Left cardiac atrium (tissue), 4 donors: ENCODE measurements at places on chromosomes 12 and 14. TPM values are rescaled to one million over a fixed set of nuclear protein-coding genes. Genes with fewer than 3 reads are reported as not detected.

The RARG gene
- 13.5 TPM for total RNA-seq

The NR2C1 gene
- 30.4 TPM for total RNA-seq

The LALBA gene
- total RNA-seq = not detected

The BMP4 gene
- total RNA-seq = 12.5 TPM

The FBXO34 gene
- 23.8 TPM for total RNA-seq

The FAM90A1 gene
- 0.62 TPM for total RNA-seq

The ANKRD33 gene
- total RNA-seq = not detected

The SSTR1 gene
- total RNA-seq = 1.0 TPM

The RPL10L gene
- total RNA-seq = not detected

The REP15 gene
- 3.5 TPM for total RNA-seq

The PZP gene
- total RNA-seq = 0.42 TPM

The MGAT4C gene
- total RNA-seq = 4.9 TPM

The KCNH3 gene
- total RNA-seq = 0.44 TPM

The MSRB3 gene
- total RNA-seq = 146 TPM

The RNASE2 gene
- total RNA-seq = 1.6 TPM

The KIF26A gene
- total RNA-seq = 8.1 TPM

The TAS2R43 gene
- not detected for total RNA-seq

The SCFD1 gene
- total RNA-seq = 42.4 TPM

The TCTN2 gene
- total RNA-seq = 4.8 TPM

The B4GALNT3 gene
- 22.1 TPM for total RNA-seq

The ABCC9 gene
- 46.7 TPM for total RNA-seq

DNA sequence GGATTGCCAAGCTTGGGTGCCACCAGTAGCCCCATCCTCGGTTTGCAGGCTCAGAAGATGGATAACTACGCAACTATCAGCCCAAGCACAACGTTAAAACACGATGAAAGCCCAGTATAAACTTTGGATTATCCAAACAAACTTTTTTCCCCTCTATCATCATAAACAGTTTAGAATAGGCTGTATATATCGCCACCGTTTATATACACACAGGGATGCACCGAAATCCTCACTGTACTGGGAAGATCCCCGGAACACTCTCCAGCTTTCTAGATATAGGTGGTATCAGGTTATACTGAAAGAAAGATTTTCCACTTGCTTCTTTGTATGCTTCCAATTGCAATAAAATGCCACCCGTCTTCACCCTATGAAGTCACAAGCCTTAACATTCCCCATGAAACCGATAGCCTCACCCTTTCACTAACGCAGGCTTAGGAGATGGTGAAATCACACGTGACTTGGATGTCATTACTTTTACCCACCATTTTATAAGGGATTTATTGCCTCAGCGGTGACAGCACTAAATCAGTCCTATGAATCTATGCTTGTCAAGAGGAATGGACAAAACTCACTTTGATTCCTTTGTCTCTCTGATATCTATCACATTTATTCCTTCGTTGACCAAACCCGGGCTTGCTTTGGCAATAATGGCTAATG lies 207.6 kb upstream of the FOXN3 start:
- no peak for DNase-seq

DNA sequence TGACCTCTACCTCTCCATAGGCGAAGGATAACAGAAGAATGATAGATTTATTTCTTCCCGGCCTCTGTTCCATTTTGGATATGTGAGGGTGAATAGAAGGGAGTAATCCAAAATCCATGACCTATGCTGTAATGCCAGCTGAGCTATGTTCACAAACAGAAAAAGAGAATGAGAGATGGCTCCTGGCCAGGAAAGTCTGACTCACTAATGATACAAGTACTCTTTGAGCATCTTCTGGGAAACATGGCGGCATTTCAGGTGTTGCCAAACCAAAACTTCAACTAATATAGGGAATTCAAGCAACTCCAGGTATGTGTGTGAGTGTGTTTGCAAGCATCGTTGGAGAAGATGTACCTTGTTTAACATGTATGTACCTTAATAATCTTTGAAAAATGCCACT lies 55.1 kb downstream of the MED13L start:
- DNase-seq = peak; percentile 79

DNA sequence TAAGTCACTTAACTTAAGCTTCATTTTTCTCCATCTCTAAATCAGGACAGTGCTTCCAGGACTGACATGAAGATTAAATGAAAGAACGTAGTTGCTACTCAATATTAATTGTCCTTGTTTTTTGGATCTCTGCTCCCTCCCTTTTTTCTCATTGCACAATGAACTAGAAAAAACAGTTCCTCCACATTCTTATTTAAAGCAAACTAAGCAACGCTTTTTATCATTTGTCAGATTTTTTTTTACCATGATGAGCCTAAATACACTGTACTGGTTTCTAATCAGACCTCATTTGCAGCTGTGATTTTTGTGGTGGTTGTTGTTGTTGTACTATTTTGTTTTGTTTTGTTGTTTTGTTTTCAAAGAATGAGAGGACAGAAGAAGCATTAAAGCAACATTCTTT lies 23.2 kb upstream of the PARP11 start:
- DNase-seq = no peak

DNA sequence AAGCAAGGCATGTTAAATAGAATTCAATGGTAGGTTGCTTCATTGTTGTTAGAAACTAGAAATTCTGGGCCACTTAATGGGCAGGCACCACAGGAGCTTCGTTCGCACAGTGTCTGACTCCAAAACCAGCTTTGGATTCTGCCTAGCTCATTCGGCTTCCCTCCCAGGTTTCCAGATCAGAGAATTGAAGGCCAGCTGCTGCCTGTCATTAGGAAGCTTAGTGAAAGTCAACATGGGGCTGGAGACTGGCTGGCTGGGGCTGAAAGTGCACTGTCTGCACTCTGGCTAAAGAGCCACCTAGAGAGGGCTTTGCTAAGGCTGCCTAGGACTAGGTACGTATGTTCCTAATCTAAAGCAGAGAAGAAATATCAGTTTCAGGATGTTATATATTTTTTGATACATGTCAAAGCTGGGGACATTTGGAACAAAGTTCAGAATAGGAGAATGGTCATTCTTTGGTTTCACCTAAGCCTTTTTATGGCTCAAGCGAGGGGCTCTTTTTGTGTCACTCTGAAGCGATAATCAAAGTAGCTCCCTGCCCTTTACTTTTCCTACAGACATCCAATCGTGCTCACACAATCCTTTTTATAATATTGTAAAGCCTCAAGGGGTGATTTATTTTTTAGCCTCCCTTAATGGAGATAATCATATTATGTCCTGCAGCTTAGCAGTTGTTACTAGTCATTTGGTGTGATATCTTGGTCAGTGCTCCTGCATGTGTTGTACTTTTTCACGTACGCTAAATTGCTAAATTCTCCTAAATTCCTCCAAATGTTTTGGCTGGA lies 238.5 kb upstream of the NAV3 start:
- DNase-seq = no peak

GRCh38 chr14:103118018-103118662 lies 5.1 kb upstream of the TNFAIP2 start:
- peak; percentile 89 for DNase-seq

DNA sequence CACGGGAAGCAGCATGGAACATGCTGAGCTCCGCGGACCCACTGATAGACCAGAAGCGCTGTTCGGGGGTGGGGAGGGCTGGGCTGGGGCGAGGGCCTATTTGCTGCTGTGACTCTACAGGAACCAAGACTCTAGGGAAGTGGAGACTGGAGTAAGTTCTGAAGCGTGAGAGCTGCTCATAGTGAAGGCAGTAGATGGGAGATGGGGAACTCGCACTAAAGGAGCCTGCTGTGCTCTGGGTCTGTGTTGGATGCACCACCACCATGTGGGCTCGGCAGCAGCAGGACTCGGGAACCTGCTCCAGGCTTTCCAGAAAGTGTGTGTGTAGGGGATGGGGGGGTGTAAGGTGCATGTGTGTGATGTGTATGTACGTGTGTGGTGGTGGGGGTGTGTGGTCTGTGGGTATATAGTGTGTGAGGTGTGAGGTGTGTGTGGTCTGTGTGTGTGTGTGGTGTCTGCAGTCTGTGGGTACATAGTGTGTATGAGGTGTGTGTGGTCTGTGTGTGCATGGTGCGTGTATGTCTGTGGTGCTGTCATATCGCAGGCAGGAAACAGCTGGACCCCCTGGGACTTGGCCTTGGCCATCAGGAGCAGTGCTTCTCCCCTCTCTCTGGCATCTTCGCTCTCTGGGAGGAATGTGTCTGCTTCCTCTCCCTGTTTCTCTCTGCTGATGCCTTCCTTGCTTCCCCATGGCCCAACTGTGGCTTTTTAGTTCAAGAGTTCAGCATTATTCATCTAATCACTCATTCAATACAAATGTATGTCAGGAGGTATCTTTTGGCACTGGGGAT lies 378.9 kb downstream of the FUT8 start:
- no peak for DNase-seq

- no peak for DNase-seq
Measured at GRCh38 chr14:61346793-61347192, 25.4 kb downstream of the PRKCH start.

GRCh38 chr12:63495974-63496373 lies 172.3 kb downstream of the DPY19L2 start:
- DNase-seq = no peak

DNA sequence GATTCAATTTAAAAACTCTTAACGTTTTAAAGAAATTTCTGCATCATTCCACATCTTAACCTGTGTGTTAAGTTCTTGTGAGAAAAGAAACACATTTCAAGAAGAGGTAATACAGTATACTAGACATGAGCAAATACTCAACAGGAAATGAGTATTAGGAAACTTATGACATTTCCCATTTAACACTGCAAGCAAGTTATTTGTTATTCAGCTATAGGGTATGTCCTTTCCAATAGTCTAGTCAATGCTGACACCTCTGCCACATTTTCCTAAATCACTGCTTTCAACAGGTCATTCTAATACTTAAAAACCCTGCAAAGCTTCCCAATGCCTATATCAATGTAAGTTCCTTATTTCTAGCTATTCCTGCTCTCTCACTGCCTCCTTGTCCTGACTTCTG lies 93.1 kb downstream of the DDHD1 start:
- DNase-seq = no peak

DNA sequence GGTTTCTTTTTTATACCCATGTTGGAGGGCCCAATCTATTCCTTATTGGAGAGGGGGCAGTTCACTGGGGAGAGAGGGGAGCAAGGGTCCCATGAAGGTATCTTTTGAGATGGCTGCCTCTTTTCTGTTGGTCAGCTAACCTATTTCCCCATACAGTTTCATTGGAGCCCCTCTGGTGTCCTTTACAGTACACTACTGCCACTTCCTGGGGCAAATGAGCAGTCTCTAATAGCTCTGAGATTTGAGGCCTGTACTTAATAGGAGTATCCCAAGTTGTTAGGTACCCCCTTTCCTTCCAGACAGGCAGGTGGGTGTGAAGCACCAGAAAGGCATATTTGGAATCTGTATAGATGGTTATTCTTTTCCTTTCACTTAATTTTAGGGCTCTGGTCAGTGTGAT lies 41.3 kb upstream of the RNU6-8 start:
- no peak for DNase-seq

GRCh38 chr14:23074906-23075305 lies 17.6 kb upstream of the CDH24 start:
- no peak for DNase-seq

DNA sequence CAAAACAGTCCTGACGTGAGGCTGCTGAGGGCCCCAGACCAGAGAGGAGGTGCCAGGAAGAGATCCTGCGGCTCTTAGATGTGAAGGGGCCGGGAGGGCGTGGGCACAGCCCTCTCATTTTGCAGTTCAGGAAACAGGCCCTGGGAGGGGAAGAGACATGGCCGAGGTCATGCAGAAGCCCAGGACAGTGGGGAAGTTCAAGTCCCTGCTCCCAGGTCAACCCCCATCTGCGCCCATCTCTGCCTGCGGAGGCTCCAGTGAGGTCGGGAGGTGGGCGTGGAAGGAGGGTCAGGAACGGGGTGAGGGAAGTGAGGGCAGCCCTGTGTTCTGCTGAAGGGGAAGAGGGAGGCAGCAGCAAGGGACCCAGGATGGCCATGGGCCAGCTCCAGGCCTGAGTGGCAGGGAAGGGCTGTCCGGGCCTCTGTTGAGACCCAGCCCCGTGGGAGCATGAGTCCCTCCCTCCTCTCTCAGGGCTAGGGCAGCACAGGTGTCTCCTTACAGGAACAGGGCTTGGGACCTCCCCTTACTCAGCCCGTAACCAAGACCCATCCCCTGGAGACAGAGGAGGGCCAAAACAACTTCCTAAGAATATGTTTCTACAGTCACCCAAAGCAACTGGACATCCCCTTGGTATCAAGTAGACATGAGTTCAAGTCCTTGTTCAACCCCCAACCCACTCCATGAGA lies 90.8 kb downstream of the LGMN start:
- peak; percentile 68 for DNase-seq

DNA sequence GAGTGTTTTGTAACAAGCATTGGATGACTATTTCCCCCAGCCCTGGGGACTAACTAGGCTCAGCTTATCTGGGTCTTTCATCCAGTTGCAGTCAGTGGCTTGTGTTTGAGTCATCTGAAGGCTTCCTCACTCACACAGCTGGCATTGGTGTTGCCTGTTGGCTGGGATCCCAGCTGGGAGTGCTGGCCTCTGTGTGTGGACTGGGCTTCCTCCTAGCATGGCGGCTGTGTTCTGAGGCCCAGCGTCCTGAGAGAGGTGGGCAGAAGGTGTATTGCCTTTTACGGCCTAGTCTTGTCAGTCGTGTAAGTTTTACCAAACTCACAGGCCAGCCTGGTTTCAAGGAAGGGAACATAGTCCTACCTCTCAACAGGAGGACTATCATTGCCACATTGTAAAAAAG lies 28.3 kb upstream of the PPP2R5C start:
- DNase-seq = no peak

DNA sequence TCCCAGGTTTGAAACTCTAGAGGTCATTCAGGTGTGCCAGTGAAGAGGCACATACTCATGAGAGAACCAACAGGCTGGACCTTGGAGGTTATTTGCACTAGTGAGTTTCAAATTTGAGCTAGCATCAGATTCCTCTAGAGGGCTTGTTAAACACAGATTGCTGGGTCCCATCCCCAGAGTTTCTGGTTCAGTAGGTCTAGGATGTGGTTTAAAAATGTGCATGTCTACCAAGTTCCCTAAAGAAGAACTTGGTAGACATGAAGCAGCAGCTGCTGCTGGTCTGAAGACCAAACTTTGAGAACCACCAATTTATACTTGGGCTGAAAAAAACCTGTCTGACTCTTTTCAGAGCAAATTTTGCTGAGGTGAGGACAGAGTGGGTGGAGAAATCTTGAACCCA lies 61.7 kb downstream of the SUSD6 start:
- no peak for DNase-seq

GRCh38 chr14:58138714-58139482 lies 13.1 kb downstream of the ARMH4 start:
- DNase-seq = no peak

- DNase-seq = no peak
Measured at GRCh38 chr12:126451809-126452208, 1386.6 kb downstream of the AACS start.

- DNase-seq = no peak
Measured at GRCh38 chr12:119013023-119013422, 31.7 kb downstream of the SRRM4 start.

GRCh38 chr14:100104523-100105300 lies 39.5 kb downstream of the EVL start:
- DNase-seq = no peak

- peak; percentile 32 for DNase-seq
Measured at GRCh38 chr12:93127107-93127560, 198.0 kb upstream of the EEA1 start.

GRCh38 chr12:89873745-89874144 lies 165.1 kb upstream of the ATP2B1 start:
- DNase-seq = no peak
